HFFc6 (cell line): ENCODE measurements at places on chromosomes 5 and 9.
A peak's percentile ranks its signal among the peaks of the same experiment; 100 is the strongest.

DNA sequence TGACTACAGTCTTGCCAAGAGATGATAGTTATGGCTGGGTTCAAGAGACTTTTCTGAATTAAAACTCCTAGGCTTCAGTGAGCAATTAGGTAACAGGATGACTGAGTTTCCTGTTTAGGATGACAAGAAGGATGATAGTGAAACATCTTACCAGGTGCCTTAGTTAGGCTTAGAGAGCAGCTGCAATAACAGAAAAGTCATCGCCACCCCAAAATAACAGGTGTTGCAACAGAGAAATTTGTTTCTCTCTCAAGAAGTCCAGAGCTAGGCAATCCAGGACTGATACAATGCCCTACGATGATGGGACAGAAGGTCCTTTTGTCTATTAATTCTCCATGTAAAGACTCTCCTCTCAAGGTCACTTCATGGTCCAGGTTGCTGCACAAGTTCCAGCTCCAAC is 361.8 kb downstream of the CAAP1 start:
- DNase-seq = no peak

DNA sequence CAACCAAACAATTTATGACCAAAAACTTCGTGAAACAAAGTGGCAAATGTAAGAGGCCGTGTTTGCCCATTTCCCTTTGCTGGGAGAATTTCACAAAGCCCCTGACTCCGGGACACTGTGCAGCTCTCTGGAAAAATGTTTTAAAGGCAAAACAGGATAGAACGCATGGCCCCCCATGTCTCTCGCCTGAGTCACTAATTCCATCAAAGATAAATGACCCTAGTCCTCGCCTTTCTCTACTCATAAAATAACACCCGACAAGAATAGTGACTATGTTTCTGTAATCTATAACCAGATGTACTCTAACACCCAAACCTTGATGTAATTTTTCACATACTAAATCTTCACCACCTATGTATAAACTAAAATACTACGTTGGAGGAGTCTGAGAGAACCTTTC is 55.7 kb upstream of the SAP30L start:
- no peak for DNase-seq

GRCh38 chr9:88051138-88051537 is 76.8 kb upstream of the CDK20 start:
- DNase-seq = no peak

DNA sequence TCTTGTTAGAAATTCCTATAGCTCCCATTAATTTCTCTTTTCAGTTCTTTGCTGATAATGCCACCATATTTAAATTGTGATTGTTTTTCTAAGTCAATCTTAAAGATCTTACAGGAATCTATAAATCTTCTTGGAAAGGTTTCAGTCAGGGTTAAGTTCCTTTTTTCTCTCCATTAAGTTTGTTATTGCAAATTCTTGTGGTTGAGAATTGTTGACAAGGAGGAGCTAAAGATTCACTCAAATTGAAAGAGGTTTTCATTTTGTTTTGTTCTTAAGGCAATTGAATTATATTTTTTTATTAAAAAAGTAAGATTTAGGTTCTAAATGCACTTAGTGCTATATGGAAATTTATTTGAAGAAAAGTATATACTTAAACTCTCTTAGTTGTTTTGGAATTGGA is 213.4 kb downstream of the PRR16 start:
- no peak for DNase-seq

DNA sequence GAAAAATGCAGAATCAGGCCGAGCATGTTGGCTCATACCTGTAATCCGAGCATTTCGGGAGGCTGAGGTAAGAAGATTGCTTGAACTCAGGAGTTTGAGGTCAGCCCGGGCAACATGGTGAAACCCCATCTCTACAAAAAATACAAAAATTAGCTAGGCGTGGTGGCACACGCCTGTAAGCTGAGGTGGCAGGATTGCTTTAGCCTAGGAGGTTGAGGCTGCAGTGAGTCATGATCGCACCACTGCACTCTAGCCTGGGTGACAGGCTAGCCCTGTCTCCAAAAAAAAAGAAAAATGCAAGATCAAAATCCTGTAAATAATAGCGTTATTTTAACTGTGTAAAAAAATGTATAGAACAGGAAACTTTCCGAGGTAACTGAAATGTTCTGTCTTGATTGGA is 39.4 kb downstream of the RNF44 start:
- DNase-seq = peak; percentile 39

GRCh38 chr5:92927291-92927778 is 653.7 kb downstream of the NR2F1-AS1 start:
- no peak for DNase-seq

DNA sequence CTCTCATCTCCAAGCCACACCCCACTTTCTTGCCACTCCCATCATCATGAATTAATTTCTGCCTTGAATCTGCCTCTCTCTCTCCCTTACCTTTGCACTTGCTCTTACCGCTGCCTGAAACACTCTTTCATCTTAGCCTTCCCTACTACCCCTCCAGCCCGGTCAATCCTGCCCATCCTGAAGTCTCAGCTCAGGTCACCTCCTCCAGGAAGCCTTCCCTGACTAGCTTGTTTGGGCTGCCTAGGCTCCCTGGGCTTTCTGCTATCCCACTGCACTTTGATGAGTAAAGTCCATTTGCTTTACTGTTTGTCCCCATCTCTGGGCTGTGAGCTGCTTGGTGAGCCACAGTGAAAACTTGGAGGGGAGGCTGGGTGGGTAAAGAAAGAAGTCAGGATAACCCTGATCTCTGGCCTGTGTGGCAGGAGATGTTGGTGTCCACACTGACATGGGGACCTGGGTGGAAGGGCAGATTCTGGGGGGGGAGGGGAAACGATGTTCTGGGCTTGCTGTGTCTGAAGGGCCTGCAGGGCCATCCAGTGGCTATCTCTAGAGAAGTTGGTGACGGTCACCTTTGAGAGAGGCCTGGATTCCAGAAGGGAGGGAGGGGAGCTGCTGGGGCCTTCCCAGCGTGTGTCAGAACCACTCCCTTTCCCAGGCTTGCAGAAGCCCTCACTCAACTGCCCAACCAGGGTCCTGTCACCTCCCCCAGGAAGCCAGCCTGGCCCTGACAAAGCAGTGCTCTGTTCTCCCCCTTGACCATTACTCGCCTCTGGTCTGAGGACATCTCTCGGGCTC is 75.0 kb upstream of the DAB2IP start:
- no peak for DNase-seq

GRCh38 chr9:105171076-105171475 is 73.4 kb upstream of the SLC44A1 start:
- DNase-seq = no peak

GRCh38 chr5:1548702-1549474 is 25.1 kb upstream of the LPCAT1 start:
- no peak for DNase-seq

DNA sequence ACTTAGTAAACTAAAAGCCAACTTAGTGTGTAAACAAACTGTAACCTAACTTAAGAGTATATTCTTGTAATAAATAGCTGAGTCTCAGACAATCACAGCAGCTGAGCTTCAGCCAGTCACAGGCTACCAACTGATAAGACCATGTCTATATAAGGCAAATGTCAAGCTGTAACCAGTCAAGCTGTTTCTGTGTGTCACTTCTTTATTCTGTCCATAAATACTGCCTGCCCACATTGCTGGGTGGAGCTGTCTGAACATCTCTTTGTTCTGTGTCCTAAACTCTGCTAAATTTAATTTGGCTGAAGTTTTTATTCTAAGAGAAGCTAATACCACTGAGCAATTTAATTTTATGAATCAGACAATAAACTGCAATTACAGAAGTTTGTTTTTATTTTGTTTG is 412.1 kb upstream of the CDH10 start:
- no peak for DNase-seq

DNA sequence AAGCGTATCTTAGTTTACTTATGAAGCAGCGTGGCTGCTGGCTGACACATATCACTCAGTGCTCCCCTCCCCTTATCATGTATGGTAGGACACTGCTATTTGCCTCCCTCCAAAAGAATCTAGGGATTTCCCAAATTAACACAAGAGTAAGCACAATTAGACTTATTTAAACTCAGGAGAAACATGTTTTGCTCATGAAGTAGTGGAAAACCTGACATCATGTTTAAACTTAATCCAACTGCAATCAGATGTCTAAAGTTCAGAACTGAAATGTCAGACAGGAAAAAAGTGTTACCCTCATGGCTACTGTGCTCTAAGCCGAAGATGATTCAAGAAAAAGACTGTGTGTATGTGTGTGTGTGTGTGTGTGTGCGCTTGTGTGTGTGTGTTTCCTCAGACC is 324.1 kb upstream of the TNC start:
- DNase-seq = no peak

GRCh38 chr9:136482046-136482792 is 621 bp downstream of the SEC16A start:
- peak; percentile 26 for DNase-seq

DNA sequence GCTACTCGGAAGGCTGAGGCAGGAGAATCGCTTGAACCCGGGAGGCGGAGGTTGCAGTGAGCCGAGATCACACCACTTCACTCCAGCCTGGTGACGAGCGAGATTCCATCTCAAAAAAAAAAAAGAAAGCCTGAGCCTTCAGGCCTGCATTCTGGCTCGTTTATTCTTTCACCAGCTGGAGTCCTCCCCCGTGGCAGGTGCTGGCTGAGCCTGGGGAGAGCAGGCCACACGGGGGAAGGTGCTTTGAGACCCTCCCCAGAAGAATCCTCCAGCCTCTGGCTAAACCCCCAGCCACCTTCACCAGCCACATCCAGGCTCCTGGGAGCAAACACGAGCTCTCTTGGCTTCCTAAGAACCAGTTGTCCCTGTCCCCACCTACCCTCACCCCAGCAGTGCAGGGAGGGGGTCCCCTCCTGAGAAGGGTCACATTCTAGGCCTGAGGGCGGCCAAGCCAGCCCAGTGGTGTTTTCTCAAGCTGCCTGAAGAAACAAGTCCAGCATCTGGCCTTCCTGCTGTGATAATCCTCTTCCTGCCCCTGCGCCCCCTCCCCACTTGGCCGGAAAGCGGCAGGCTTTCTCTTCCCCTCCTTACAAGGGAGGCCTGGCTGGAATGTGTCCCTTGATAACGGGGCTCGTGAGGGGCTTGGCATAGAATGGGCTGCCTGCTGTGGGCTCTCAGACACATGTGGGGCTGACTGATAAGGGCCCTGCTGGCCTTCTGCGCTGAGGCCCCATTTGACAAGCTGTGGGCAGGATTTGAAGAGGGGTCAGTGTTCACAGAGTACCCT is 41.5 kb downstream of the PLPP7 start:
- no peak for DNase-seq

DNA sequence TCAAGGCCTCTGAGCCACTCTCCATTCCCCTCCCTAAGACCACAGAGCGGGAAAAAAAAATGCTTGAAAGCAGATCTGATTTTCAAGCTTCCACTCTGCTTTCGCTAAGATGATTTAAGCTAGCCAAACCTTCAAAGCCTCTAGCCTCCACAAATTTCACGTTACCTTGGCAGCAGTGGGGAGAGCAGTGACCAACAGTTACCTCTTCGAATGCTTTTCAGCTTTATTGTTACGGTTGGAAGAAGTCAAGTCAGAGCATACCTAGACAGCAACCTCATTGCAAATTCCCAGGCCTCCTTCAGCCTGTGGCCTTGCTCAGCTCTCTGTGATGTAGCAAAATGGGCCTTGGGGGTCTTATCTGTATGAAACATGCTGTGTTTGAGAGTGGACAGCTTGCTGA is 89.6 kb downstream of the FRMD3 start:
- DNase-seq = no peak

GRCh38 chr5:172896465-172896864 is 62.4 kb downstream of the ERGIC1 start:
- no peak for DNase-seq

DNA sequence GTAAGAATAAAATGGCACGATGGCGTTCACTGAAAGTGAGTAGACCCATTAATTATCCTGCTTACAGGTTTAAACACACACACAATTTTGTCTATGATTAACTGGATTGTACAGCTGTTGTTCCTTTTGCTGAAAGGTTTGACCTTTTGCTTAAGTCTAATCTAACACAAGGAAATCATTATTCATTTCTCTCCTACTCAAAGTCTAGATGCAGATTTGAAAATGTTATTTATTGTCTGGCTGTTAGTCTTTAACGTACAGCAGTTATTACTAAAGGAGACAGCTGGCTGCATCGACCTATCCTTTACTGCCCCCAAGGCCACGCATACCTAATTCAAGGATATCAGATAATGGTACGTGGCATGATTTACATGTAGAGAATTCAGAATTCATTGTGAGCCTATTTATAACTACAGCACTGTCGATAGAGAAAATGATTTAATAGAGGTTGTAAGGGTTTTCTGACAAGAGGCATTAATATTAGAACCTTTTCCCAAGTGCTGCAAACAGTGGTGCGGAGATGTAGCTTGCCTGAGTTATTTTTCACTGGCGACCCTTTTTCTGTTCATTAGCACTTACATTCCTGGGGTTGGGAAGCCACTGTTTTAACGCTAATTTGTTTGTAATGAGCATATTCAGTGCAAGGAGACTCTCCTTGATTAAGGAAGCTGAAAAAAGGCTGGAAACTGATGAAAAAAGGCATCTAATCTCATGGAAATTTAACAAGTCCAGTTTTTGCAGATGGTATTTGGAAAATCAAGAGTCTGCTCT is 368.4 kb upstream of the GRAMD2B start:
- no peak for DNase-seq

DNA sequence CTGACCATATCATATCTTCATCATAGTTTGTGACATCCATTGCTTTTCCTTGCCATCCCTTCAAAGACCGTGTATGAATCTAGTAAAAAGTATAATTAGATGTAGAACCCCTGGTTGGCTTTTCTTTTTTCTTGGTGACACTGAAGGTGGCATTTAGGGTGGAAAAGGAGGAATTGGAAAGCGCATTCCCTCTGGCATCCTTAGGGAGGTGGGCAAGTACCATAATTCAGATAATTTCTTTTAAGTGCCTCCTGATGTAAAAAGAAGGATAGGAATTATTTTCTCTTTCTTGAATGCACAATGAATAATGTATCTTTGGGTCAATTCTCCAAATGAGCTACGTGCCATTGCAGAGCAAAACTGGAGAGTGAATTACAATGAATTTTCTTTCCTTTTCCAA is 73.2 kb upstream of the SMARCA2 start:
- no peak for DNase-seq

- DNase-seq = no peak
Observed at GRCh38 chr5:54040804-54041203, 269.6 kb downstream of the ARL15 start.

GRCh38 chr5:124371111-124371706 is 375.2 kb downstream of the ZNF608 start:
- DNase-seq = no peak
